MCF 10A (cell line): ENCODE measurements at places on chromosomes 5 and 9. TPM values are rescaled to one million over a fixed set of nuclear protein-coding genes. Genes with fewer than 3 reads are reported as not detected.
A peak's percentile ranks its signal among the peaks of the same experiment; 100 is the strongest.

GRCh38 chr9:18891946-18892670 lies 140.9 kb downstream of the SAXO1 start:
- DNase-seq = no peak

- no peak for DNase-seq
These were observed 11.9 kb downstream of the CNTFR start for GRCh38 chr9:34577400-34578240.

DNA sequence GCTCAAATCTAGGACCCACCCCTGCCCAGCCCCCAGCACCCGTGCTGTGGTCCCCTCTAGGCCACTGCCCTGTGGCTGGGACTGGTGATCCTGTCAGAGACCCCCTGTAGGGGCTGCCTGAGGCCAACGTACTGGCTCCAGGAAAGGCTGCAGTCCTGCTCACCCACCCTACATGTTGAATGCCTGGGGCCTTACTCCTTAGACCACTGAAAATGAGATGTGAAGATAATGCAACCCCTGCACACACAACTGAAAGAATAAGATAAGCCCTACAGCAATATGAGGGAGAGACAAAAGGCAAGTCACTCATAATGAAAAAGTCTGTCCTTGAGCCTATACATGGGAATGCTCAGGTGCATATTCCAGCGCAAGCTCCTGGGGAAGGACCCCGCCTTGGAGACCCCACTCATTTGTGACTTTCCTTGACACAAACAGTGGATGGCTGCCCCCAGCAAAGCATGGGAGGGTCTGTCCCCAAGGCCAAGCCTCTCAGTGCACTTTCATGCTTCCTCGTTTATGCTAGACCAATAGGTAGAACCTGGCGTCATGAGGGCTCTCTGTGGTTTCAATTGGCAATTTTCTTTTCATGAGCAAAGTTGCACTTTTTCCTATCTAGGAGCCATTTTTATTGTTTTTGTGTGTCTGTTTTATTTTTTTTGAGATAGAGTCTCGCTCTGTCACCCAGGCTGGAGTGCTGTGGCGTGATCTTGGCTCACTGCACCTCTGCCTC lies 12.5 kb upstream of the WNK2 start:
- DNase-seq = no peak

- peak; percentile 30 for DNase-seq
These were observed 348.5 kb downstream of the BNC2 start for GRCh38 chr9:16521868-16522411.

GRCh38 chr5:78509145-78509865 lies 139.3 kb downstream of the LHFPL2 start:
- no peak for DNase-seq

GRCh38 chr5:139882316-139882715 lies 86.7 kb downstream of the PSD2 start:
- no peak for DNase-seq

DNA sequence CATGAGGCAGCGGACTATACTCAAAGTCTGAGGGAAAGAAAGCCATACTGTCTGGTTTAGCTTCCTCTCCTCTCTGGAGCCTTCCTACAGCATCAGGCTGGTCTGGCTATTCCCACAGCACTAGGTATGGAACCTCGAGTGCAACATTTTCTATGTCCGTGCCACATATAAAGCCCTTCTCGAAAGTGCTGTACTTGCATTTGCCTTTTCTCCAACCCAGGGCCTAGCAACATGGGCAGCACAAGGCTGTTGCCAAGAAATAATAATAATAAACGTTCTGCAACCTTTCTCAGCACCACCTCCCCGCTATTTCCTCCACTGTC lies 804 bp downstream of the MED10 start:
- DNase-seq = no peak

DNA sequence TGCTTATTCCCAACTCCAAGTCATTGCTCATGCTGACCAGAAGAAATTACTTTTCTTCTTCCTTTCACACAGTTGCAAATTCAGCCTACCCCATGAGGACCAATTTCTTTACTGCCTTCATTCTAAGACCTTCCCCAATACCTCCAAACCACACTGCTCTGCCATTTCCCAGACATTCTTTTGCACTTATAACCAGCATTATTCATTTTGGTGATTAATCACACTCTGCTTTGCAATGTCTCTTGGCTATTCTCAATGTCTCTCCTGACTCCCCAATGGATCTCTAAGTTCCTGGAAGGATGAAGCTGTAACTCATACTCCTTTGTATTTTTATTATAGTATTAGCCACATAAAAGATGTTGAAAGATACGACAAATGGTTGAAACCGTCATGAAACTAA lies 105.7 kb upstream of the RANBP3L start:
- DNase-seq = no peak

- DNase-seq = peak; percentile 58
These were observed 39.0 kb downstream of the DDX31 start for GRCh38 chr9:132630811-132631210.

DNA sequence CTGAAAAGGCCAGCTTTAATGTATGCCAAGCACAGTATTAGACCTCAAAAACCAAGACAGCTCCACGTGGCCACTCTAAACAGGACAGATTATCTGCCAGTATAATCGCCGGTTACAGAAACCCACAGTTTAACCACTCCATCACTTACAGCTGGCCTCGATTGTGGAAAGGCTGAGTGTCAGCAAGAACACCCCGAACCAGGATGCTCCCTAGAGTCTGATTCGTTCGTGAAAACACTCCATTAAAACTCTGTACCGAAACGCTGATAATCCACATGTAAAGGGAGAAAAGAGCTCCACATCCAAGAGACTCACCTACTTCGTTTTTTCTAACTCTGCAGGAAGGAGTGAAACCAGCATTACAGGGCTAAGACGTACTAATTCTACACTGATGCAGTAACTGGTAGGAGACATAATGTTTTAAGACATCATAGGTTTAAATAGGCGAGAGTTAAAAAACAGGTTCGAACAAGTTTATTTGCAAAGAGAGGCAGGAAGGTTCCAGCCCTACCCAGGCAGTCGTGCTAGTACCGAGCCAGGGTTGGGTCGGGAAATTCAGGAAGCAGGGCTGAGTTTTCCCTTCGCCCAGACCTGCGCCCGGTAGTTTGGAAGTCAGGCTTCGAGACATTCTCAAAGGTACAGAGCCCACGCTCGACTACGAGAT lies 949 bp downstream of the SERINC5 start:
- no peak for DNase-seq

- no peak for DNase-seq
These were observed 42.7 kb upstream of the CEP72 start for GRCh38 chr5:569358-569867.

DNA sequence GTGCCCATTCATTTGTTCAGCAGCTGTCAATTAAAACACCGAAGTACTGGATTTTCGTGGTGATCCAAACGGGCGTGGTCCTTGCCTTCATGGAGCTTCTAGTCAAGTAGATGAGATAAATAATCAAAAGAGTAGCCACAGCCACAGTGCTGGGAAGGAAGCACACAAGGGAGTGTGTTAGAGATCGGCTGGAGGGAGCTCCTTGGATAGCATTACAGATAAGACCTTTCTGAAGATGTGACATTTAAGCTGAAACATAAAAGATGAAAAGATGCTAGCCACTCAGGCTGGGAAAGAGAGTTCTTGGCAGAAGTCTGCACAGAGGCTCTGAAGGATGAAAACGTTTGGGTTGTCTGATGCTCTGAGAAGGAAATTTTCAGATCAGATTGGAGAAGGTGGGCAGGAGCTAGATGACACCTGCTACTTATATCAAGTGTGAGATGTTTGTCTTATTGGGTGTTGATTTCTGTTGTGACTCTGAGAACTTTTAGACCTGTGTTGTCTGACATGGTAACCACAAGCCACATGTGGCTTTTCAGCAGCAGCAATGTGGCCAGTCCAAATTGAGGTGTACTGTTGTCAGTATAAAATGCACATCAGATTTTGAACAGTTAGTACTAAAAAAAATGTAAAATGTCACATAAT lies 123.9 kb downstream of the TLE4 start:
- DNase-seq = no peak

DNA sequence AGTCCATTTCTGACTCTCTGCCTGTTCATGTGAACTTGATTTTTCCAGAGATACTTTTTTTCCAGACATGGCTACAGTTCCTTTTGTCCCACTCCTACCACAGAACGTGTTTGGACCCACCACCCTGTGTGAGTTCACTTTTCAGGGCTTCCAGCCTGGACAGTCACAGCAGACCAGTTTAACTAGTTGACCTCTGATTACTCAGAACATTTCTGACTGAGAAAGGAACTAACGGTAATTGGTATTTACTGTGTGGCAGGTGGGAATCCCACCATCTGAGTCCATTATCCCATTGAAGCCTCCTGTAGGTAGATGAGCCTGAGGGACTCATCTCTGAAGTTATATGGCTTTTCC lies 210.1 kb downstream of the GOLPH3 start:
- no peak for DNase-seq

GRCh38 chr9:29322240-29322639 lies 1749.0 kb upstream of the C9orf72 start:
- no peak for DNase-seq

DNA sequence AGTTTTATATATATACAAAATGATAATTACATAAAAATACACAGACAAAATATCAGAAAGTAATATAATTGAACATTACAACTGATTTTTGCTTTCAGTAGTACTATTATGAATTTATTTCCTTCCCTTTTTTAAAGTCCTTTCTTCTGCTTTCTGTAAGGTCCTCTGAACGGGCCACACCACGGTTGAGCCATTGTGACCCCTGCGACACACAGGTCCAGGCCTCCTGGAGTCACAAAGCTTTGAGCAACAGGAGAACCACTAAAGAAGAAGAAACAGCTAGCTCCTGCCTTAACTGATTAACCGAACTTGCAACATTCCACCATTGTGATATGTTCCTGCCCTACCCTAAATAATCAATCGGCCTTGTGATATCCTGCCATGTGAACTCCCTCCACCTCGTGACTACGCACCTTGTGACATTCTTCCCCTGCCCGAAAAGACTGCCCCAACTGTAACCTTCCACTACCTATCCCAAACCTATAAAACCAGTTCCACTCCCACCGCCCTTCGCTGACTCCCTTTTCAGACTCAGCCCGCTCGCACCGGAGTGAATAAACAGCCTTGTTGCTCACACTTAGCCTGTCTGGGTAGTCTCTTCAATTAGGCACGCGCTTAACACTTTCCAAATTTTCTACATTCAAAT lies 375.0 kb upstream of the RFX3 start:
- DNase-seq = no peak

DNA sequence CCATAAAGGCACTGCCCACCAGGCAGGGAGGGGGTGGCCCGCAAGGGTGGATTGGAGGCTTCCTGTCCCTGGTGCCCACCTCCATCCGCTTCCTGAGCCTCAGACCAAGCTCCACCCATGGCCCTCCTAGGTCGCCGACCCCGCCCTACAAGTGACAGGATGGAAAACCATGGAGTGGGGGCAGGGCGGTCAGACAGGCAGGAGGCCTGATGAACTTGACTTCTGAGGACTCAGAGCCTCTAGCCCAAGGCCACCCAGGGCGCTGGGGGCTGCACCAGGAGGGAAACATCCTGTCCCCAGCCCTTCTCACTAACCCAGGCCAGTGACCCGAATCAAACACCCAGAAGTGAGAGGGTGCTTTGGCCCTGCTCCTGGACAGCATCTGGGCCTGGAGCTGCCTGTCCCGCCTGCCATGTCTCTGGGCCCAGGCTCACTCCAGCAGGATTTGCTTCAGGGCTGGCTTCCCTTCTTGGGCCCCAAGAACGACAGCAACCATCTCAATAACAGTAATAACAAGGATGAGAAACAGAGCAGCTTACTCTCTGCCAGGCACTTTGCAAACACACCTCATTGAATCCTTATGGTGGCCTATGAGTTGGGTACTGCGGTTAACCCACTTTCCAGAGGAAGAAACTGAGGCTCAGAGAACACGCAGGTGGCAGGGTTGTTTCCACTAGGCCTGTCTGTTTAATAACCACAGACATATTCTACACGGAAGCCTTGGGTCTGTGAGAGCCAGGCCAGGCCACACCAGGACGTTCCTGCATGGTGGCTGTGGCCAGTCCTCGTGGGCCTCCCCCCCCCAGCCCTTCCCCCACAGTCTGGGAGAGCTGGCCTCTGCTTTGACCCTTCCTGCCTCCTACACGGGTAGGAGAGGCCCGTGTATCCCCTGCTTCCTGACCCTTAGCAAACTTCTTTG lies 4.4 kb upstream of the ST6GALNAC6 start:
- DNase-seq = no peak

DNA sequence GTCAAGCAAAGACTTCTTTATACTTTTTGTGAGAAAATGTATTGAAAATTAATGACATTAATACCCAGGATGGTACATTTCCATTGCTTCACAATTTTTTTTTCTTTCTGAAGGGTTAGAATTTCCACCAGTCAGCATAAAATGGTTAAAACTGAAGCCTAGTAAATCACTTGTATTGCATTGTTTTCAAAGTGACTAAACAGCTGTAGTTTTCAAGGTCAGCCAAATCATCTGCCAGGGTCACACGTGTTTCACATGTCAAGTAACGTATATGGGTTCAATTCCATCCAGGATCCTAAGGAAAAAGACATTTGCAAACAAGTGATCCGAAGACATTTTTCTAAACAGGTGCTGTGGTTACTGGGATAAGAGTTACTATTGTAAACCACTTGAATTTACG lies 574.2 kb downstream of the RAB3C start:
- DNase-seq = no peak

DNA sequence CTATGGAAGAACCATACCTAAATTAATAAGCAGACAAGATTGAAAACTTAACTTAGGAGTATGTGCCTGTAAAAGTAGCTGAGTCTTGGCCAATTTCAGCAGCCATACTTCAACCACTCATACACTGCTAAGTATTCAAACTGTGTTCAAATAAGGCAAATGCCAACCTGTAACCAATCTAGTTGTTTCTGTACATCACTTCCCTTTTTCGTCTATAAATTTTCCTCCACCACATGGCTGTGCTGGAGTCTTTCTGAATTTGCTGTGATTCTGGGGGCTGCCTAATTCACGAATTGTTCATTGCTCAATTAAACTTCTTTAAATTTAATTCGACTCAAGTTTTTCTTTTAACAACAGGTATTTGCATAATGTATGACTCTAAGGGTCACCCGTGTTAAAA lies 184.4 kb downstream of the PLK2 start:
- no peak for DNase-seq

The SLC45A2 gene
- total RNA-seq = not detected in 2 replicates

The GEMIN5 gene
- total RNA-seq = 25.1 and 34.5 TPM in 2 replicates

The SLC46A2 gene
- total RNA-seq = not detected in 2 replicates

The SPINK4 gene
- total RNA-seq = not detected in 2 replicates

The ACTBL2 gene
- 0.10 TPM in 1 of 2 replicates, not detected in the other for total RNA-seq

The FOXD4L6 gene
- 0.30 and 0.69 TPM in 2 replicates for total RNA-seq

The ABLIM3 gene
- total RNA-seq = 168 and 206 TPM in 2 replicates

The TMEM232 gene
- 2.8 and 3.1 TPM in 2 replicates for total RNA-seq

The HTR1A gene
- total RNA-seq = not detected in 2 replicates

The PCDHAC1 gene
- 17.2 and 26.3 TPM in 2 replicates for total RNA-seq

The HMCN2 gene
- total RNA-seq = not detected in 2 replicates

The ORM2 gene
- not detected in 2 replicates for total RNA-seq

The CRB2 gene
- total RNA-seq = not detected in 2 replicates

The NELFB gene
- total RNA-seq = 38.0 and 40.5 TPM in 2 replicates

The PCDHA9 gene
- 0.25 and 0.28 TPM in 2 replicates for total RNA-seq

The GLRA1 gene
- not detected in 2 replicates for total RNA-seq

The SLC22A4 gene
- total RNA-seq = 13.5 and 17.5 TPM in 2 replicates

The ITK gene
- total RNA-seq = not detected in 2 replicates

The TRIM36 gene
- total RNA-seq = 4.9 and 7.1 TPM in 2 replicates

The NRG2 gene
- total RNA-seq = 0.23 TPM in 1 of 2 replicates, not detected in the other
